Erythroblast (primary cell): ENCODE measurements at places on chromosomes 2 and 18.

- no peak for DNase-seq
Measured at GRCh38 chr2:14866736-14867352, 234.3 kb downstream of the LRATD1 start.

DNA sequence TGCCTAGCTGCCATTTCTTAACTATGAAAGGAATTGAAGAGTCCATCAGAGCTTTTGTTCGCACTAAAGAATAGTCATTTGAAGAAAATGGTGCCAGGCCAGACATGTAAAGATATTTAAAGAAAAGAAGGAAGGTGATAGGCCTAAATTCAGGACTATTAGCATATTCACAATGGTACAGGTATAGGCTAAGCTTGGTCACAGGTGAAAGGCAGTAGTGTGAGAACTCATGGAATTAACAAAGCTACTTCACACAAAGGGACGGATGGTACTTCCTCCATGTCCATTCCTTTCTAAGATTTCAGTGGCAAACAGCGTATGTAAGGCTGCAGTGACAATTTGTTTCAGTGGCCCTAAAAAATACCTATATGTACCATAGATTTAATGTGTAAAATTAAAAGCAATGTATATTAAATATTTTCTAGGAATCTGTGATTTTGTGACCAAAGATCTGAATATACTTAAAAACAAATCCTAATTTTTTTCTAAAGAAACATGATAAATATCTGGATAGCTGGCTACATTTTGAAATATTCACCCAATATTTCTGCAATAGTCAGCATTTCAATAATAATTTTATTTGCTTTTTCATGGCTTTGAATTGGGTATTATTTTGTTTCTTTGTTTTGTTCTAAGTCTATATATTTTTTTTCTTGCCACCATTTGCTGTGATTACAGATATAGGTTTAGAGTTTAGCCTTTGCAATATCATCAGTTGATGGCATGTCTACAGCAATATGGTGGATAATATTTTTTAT lies 116.1 kb downstream of the CAMKMT start:
- DNase-seq, result no peak

GRCh38 chr18:14943486-14943885 lies 195.5 kb downstream of the ANKRD30B start:
- DNase-seq, result no peak

DNA sequence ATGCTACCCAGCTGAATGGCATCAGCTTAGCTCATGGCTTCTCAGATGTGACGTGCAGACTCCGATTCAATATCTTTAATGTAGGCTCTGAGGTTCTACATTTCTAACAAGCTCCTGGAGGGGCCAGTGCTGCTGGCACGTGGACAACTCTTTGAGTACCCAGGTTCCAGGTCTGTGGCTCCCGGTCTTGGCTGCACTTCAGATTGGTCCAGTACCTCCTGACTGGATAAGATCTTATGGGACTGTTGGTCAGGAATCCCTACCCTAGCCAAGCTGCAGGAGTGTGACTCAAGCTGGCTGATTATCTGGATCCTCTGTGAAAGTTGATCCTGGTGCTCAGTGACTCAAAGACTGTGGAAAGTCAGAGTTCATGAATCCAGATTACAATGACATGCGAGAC lies 222.1 kb downstream of the ANKRD30B start:
- DNase-seq, result no peak

GRCh38 chr2:66547118-66547517 lies 112.2 kb downstream of the MEIS1 start:
- DNase-seq, result no peak

GRCh38 chr2:232418466-232419244 lies 12.0 kb downstream of the ALPG start:
- DNase-seq, result no peak

GRCh38 chr2:232659359-232659758 lies 26.0 kb downstream of the EFHD1 start:
- no peak for DNase-seq

DNA sequence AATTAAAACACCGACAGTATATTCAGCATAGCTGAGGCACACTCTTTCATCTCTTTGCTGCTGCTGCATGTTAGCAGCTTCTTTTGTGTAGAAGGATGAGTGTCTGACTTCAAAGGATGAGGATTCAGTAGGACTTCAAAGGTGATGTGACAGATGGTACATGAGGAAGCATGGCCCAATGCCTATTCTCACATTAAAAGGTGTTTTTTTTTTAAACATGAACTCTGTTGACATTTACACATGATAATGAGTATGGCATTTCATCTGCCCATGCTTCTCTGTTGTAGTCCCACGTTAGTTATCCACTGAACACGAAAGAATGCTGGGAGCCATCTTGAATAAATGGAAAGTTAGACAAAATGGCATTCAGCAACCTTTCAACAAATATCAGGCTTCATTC lies 1950.8 kb upstream of the PIK3C3 start:
- DNase-seq, result no peak

GRCh38 chr2:212488611-212489010 lies 50.0 kb downstream of the ERBB4 start:
- DNase-seq, result no peak

DNA sequence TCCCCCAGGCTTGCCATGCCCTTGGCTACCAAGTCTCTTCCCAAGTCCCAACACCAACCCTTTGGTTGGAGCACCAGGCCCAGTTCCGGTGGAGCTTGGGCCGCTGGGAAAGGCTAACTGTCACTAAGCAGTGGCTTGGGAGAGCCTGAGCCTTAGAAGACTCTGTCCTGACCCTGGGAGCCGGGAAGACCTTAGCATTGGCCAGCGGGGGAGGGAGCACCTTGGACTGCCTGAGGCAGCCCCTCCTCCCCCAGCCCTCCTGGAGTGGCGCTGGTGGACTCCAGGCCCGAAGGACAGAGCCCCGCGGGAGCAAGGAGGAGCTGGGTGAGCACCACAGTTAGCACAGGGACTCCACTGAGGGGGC lies 62.5 kb upstream of the POMC start:
- DNase-seq, result no peak

DNA sequence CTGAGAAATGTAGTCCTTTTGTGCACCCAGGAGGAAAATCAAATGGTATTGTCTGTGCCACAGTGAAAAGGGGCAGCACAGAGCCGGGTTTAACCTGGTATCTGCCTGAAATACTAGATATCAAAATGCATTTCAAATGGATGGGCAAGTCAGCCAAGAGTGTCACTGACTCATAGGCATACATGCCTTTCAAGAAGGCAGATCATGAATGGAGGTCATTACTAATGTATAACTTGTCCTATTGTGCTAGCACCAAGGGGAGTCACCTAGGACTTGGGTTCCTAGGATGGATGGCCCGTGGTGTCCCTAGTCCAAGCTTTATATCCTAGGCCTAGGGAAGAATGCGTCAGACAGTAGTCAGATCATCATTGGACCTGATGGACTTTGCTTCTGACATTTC lies 49.9 kb downstream of the TCF7L1 start:
- DNase-seq, result no peak

GRCh38 chr2:240663546-240664190 lies 19.0 kb downstream of the AQP12B start:
- no peak for DNase-seq

DNA sequence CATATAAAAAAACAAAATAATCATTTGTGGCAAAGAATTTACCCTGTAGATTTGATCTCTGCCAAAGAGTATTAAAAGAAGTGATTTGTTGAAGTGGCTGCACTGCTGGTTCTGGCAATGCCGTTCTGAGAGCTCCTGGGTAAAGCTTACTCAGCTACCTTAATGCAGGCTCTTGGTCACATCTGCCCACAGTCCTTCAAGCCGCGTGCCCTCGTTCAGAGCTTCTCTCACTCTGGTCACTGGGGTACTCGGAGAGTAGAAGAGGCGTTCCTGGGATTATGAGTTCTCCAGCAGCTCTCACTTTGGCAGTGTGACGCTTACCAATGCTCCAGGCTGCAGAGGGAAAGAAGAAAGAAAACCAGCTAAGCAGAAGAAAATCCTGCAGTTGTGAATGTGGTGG lies 57.9 kb downstream of the ACVR1 start:
- DNase-seq, result no peak

DNA sequence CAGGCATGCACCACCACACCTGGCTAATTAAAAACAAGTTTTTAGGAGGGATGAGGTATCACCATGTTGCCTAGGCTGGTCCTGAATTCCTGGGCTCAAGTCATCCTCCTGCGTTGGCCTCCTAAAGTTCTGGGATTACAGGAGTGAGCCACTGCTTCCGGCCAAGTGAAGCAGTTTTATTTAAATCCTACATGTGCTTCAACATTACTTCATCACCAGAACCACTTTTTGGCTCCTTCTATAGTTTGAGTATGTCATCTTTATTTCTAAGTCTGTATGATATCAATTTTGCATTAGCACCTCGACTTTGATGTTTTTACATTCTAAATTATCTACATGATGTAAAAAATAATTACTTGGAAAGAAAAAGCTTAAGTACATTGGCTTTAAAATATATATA lies 144.3 kb downstream of the FMNL2 start:
- no peak for DNase-seq

- DNase-seq, result peak; percentile 82
Measured at GRCh38 chr2:135742325-135742757, 686 bp downstream of the UBXN4 start.

- no peak for DNase-seq
Measured at GRCh38 chr2:196989496-196989895, 63.0 kb upstream of the PGAP1 start.

- DNase-seq, result peak; percentile 65
Measured at GRCh38 chr18:24600076-24600654, 139.7 kb downstream of the HRH4 start.

GRCh38 chr2:121860033-121860757 lies 104.7 kb downstream of the TSN start:
- no peak for DNase-seq

- DNase-seq, result no peak
Measured at GRCh38 chr2:89763581-89764485, 1072.4 kb downstream of the RPIA start.

- no peak for DNase-seq
Measured at GRCh38 chr2:160666154-160667060, 172.8 kb upstream of the RBMS1 start.

DNA sequence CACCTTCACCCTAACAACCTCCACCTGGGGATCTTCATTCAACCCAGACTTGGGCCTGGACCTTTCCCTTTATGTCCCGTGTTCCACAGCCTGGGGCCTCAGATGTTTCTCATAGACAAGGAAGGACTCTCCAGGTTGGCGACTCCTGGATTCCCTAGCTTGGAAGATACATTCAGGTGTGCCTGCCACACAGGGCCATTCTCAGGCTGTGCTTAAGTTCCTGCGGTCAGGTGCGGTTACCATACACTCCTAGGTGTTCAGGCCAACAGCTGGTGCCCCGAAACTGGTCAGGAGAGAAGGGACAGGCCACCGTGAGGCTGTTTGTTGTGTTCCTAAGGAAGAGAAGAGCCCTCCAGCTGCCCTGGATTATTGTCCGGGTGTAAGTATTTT lies 15.6 kb downstream of the SLC4A3 start:
- DNase-seq, result no peak

DNA sequence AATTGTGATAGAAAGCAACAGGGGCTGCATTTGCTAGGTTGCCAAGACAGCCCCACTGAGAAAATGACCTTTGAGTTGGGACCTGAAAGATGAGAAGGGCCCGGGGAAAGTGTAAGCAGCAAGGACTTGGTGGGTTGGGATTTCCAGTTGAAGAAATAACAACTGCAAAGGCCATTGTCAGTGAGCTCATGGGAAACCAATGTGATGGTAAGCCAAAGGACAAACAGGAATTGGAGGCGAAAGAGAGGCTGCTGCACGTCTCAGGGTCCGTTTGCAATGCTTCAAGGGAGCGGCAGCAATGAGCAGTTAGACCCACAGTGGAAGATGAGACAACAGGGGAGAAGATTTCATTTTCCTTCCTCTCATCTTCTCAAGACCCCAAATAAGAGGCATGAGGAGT lies 51.5 kb upstream of the RGPD4 start:
- DNase-seq, result no peak

GRCh38 chr2:156490466-156490840 lies 54.3 kb downstream of the GPD2 start:
- DNase-seq, result no peak

DNA sequence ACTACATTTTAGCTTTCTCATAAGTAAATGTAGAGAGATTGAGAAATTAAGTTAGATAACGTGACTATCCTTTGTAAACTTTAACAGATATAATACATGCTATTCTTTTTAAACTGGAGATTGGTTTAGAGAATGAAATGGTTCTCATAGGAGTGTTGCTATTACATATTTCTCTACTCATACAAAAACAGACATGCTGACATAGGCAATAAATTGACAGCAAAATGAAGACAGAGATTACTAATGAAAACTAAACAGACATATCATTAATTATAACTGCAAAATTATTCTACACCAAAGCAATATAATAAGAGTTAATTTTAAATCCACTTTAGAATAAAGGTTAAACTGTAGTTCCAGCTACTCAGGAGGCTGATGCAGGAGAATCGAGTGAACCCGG lies 227.6 kb downstream of the CBLN2 start:
- no peak for DNase-seq

- DNase-seq, result no peak
Measured at GRCh38 chr2:48169141-48169592, 262.9 kb upstream of the FBXO11 start.

DNA sequence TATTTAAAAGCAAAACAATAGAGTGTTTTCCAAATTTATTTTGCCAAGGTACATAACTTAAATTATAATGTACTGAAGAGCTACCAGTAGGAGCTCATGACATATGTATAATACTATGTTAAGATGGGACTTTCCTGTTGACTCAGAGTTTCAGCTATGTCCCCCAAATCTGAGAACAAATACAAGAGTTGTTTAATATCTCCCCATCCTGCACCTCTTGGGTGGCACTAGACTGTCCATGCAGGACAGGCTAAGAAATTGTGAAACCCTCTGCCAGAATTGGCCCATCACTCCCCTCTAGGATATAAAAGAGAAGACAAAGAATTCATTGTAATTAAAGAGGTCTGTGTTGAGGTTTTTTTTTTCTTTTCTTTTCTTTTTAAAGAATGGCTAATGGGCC lies 21.7 kb upstream of the CTAGE1 start:
- no peak for DNase-seq

- no peak for DNase-seq
Measured at GRCh38 chr18:56493531-56493930, 144.9 kb downstream of the TXNL1 start.

- DNase-seq, result no peak
Measured at GRCh38 chr2:44689516-44689915, 252.0 kb upstream of the SIX3 start.

GRCh38 chr18:446941-447560 lies 53.5 kb downstream of the COLEC12 start:
- DNase-seq, result no peak
